ENCODE measurements at places on chromosomes 3 and 15.

DNA sequence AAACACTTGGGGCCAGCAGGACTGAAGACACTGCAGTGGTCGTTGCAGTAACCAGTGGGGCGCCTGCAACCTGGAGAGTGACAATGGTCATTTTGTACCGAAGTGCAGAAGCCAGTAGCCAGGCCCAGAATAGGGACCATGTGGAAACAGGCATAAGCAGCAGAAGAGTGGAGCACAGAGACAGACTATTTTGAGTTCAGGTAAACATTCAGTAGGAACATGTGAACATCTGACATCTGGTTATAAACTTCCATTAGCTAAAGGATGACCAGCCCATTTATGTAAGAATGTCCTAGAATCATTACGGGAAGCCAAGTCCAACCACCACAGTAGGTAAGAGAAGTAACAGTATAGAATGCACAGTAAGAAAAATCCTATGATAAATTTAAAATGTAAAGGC lies 32.4 kb upstream of the TKT start:
- H3K36me3 ChIP-seq: peaks cover 19% of the 10 kb centered on the region
- no peak overlapping the region for H3K27ac ChIP-seq
- DNase-seq: no peak
- H3K27me3 ChIP-seq: no peaks in the 10 kb centered on the region

DNA sequence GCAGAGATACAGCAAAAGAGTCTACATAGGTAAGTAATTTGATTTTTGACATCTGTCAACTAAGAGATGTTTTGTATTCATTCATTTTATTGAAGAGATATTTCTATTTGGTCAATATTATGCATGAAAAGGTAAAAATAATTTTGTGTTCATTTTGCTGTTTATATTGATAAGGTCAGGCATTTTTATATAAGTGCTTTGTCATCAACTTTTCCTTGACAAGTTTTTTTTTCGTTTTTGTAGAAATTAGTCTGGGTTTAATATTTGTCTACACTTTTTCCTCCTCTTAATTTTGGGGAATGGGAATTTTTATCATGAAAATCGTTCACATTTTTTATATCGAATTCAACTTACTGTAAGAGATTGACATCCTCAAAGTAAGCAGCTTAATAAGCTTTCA lies 67.7 kb downstream of the STT3B start:
- no peak overlapping the region for H3K27ac ChIP-seq
- peaks cover 8% of the 10 kb centered on the region for H3K4me1 ChIP-seq
- H3K4me3 ChIP-seq: no peak overlapping the region
- H3K27me3 ChIP-seq: no peaks in the 10 kb centered on the region

GRCh38 chr15:63073497-63074172 lies 31.1 kb downstream of the TPM1 start:
- no peak overlapping the region for H3K4me3 ChIP-seq
- H3K27me3 ChIP-seq: peaks cover 4% of the 10 kb centered on the region
- peaks cover 8% of the 10 kb centered on the region for H3K36me3 ChIP-seq
- H3K27ac ChIP-seq: no peak overlapping the region
- no peaks in the 10 kb centered on the region for H3K4me1 ChIP-seq

DNA sequence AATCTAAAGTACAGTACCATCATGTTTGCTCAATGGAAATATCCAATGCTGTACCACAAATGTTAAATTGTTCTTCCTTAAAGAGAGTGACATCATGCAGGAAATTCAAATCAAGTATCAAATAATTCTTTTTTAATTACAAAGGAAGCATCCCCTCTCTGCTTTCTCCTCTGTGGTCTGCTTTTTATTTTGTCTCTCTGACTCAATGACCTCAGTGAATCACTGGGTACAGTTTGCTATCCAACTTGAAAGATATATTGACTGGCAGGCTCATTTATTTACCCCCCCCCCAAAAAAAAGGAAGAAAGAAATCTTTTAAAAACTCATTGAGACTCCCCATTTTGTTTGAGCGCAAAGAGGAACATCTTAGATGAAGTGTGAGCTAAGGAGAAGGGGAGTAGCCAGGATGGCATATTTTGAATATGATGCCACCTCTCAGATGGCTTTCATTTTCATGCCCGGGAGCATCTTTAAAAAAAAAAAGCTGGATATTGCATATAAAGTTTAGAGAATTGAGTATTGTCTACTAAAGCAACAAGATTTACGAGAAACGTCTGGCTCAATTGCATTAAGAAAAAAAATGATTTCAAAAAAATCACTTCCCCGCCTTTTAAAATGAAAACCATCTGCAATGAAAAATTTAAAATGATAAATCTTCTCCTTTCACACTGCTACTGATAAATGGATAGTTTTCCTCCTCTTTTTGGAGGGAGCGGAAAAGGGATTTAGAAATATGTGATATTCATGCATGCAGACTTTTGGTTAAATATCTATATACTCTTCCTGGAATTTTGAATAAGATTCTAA lies 307.1 kb upstream of the DPH6 start:
- no peaks in the 10 kb centered on the region for H3K27me3 ChIP-seq
- no peaks in the 10 kb centered on the region for H3K4me1 ChIP-seq
- no peak overlapping the region for H3K27ac ChIP-seq

DNA sequence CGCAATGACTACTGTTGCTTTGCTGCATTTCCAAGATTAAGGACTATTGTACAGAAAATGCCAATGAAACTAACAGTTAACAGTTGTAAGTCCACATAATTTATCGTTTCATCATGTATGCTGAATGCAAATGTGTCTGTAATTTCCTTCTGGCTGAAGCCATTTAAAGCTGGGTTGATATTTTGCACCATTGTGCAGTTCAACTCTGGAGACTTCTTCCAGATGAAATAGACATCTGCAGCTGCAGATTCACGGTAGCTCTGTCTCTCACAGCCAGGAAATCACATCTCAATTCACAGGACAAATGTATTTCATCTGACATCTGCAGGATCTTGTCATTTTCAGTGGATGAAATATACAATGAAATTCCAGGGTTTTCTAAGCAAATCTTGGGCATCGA lies 145.4 kb downstream of the CHL1 start:
- no peak overlapping the region for H3K4me3 ChIP-seq
- DNase-seq: no peak
- no peak overlapping the region for H3K27ac ChIP-seq
- no peaks in the 10 kb centered on the region for H3K36me3 ChIP-seq
- no peaks in the 10 kb centered on the region for H3K27me3 ChIP-seq

- peaks cover 2% of the 10 kb centered on the region for H3K27me3 ChIP-seq
- DNase-seq: no peak
- no peaks in the 10 kb centered on the region for H3K36me3 ChIP-seq
- H3K4me3 ChIP-seq: no peak overlapping the region
These were observed 307.2 kb upstream of the TRIM42 start for GRCh38 chr3:140370686-140371085.

- H3K36me3 ChIP-seq: no peaks in the 10 kb centered on the region
- no peak for DNase-seq
- no peaks in the 10 kb centered on the region for H3K27me3 ChIP-seq
- H3K4me1 ChIP-seq: no peaks in the 10 kb centered on the region
These were observed 11.7 kb upstream of the PRR23B start for GRCh38 chr3:139032326-139033002.

Data from memory B cell (primary cell).